Trophoblast cell (in vitro differentiated cells and primary cell): ENCODE measurements at places on chromosomes 4 and X.
A peak's percentile ranks its signal among the peaks of the same experiment; 100 is the strongest.

DNA sequence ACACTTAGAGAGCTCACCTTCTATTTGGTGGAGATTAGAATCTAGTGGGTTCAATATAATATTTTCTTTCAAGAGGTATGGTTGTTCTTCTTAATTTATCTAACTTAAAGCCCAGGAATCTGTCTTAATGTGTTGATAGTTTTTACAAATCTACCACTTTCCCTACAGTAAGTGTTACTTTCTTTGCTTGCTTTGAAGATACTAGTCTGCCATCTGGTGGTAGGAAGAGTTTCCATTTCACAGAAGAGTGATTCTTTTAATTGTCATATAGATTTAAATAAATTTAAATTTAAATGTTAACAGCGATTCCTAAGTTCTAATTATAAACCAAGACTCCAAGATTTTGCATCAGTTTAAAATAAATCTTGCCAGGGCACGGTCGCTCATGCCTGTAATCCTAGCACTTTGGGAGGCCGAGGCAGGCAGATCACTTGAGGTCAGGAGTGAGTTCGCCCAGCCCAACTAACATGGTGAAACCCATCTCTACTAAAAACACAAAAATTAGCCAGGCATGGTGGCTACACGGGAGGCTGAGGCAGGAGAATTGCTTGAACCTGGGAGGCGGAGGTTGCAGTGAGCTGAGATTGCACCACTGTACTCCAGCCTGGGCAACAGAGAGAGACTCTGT lies 43.5 kb downstream of the NUDT9 start:
- peak; percentile 73 for DNase-seq

- DNase-seq, result no peak
Measured at GRCh38 chr4:97370568-97370967, 772.7 kb downstream of the STPG2 start.

- DNase-seq, result no peak
Measured at GRCh38 chrX:9164533-9165426, 130.9 kb upstream of the FAM9B start.

DNA sequence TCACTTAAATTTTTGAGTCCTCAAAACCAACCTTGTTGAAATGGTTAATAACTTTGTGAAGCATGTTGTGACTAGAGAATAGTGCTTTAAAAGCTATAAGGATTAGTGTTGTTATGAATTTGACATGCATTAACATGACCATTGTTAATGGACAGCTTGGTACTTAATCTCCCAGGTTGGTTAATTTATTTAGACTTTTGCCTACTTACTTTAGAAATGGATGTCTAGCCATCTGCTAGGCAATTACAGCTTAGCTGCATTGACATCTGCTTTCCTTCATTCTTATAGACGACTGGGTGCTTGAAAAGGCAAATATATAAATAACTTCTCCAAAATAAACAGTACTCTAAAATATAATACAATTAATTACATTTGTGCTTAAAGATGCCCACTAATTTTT lies 368.0 kb downstream of the CCSER1 start:
- no peak for DNase-seq

DNA sequence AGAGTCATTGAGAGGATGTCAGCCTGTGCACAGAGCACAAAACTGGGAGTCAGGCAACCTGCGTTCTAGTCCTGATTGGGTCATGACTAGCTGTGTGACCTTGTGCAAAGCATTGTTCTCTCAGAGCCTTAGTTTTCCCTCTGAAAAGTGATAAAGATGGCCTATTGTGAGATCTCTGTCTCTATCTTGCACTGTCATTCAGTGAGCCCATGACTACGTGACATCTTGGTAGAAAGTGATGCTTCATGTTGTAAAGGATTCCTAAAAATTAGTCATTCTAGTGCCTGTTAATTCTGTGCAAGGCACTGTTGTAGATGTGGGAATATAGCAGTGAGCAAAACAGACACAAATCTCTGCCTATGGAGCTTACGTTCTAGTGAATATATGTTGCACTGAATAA lies 2.5 kb downstream of the PGRMC1 start:
- peak; percentile 39 for DNase-seq

DNA sequence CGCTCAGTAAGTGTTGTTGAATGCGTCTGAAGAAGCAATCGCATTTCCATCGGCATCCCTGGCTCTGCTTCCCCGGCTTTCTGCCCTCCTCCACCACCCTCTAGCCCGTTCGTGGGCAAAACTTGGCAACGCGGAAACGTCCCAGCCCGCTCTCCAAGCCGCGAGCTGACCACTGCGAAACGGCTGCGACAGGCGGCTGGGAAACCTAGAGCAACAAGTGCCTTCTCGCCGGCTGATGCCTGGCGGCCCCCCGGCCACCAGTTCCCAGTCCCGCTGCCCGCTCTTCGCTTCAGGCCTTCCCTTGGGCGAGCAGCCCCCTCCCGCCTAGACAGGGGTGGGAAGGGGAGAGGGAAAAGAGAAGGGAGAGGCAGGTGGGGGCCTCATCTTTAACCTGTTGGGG lies 837 bp downstream of the CITED1 start:
- no peak for DNase-seq

DNA sequence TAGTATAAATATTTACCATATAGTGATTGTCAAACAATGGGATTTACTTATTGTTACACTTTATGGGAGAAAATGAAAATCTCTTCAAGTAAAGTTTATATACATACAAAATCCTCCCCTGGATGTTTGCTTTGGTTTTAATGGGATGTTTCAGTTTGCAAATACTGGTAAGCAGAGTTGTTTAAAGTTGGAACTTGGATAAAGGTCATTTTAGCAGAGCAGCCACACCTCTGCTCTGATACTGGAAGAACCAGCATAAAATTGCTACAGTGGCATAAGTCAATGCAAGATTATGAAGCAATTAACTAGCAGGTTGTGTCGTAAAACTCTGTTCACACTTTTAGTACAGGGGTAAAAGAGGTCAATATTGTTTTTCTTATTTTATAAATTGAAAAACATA lies 101.2 kb downstream of the TRAPPC11 start:
- DNase-seq, result no peak

DNA sequence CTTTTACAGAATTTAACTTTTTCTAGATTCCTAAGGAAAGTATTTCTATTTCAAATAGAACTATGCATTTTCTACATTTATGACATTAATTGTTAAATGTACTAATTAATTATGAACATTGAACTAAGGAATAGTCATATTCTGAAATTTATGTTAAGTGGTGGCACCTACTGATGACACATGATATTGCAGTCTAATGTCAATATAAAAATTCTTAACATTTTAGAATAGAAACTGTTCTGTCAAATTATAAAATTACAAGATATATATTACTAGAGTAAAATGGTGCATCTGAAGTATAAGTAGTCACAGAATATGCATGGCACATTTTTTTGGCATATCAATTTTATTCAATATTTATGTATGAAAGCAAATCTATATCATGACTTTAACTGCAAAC lies 40.2 kb upstream of the NDNF start:
- no peak for DNase-seq

- peak; percentile 23 for DNase-seq
Measured at GRCh38 chr4:13988353-13989305, 361.1 kb upstream of the BOD1L1 start.

DNA sequence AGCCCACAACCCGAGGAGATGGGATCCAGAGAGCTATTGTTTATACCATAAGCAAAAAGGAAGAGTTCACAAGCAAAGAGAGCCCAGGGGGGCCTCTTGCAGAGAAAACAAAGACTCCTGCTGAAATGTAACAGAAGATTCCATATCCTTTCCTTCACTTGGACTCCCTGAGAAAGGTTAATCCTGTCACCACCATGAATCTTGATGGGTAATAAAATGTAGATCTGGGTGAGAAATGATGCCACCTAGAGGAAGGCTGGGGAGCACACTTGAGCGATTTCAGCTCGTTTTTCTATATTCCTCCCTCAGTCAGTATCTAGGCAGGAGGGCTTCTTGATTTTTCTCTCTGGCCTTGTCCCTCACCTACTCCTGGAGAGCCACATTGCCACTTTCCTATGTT lies 10.2 kb upstream of the KCNE5 start:
- DNase-seq, result no peak

DNA sequence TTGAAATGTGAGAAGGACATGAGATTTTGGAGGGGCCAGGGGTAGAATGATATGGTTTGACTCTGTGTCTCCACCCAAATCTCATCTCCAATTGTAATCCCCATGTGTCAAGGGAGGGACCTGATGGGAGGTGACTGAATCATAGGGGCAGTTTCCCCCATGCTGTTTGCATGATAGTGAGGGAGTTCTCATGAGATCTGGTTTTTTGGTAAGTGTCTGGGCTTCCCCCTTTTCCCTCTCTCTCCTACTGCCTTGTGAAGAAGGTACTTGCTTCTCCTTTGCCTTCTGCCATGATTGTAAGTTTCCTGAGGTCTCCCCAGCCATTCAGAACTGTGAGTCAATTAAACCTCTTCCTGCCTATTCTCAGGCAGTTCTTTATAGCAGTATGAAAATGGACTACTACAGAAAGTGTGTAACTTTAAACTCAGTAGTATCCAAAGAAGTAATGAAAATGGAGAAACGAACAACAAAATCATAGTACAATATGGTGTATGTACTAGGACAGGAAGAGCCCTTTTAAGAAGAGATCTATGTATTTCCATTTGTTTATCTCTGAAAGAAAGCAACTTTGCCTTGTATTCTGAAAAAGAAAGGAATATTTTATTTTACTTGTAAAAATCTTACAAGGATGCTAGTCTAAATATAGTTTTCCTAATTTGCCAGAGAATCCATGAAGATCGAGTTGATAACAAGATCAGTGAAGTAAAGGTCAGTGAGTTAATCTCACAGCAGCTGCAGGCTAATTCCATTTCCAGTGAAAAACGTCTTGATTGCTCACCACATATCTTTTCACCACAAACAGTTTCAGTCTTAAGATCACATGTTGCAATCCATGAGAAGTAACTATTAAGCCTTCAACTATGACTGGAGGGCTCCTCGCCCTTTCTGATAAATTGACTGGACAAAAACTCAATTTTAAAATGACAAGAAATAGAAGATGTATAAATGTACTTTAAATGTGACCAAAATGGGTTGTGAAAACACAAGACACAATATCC lies 20.5 kb downstream of the PKD2 start:
- peak; percentile 72 for DNase-seq

GRCh38 chr4:87541521-87541920 lies 12.3 kb upstream of the SPARCL1 start:
- no peak for DNase-seq

DNA sequence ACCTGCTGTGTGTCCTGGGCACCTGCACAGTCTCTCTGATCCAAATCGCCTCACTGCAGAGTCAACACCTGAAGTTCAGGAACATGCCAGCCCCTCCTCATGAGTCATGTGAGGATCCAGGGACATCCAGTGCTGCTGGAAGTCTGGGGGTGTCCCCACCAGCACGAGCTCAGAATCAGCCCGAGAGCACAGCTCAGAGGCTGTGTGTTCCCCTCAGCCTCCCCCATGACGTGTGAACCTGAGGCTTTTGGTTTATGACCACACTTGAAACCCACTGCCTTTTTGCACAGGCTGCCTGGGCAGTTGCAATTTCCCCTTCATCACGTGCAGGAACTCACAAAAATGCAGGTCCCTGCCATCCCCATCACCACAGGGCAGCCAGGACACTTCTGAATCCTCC lies 47.1 kb downstream of the PPP2R2C start:
- no peak for DNase-seq

DNA sequence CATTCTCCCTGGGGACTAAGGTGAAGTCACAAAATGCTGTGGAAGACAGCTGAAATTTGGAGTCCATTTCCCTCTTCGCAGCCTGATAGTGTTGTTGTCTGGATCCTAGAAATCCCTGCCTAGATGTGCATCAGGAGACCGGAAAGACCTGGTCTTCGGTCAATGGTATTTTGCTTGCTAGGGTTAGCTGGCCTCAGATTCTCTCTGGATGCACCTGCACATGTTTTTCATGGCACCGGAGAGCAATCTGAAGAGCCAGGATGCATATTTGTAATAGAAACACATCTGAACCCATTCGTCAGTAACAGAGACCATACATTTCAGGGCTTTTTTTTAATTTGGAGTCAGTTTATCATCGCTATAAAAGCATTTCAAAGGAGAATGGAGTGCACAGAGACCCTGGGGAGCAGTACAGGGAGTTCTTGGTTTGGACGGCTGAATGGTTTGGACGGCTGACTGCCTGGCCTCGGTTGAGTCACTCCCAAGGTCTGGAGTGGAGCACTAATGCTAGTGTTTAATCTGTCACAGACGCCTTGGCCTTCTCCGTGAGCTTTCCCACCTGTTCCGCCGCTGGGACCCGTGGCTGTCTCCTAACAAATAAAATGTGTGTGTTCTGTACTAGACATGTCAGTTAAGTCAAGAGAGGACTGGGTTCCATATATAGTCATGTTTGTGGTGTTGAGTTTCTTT lies 7.5 kb upstream of the PDLIM3 start:
- no peak for DNase-seq

DNA sequence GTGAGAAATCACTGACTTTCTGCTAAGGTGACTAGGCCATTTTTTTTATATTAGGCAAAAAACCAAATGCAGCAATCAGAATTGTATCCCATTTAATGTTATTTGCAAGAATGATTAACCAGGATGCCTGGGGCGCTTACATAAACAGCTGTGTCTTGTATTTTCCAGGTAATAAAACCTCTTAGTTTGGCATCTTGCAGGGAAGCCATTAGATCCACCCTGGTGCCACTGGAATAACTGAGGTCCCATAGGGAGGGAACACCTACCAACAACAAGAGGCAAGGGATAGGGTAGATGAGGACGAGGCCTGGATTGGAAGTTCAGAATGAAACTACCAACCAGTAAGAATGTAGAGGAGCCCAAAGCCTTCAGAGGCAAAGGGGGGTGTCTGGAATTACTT lies 288.3 kb downstream of the ARHGAP24 start:
- no peak for DNase-seq

GRCh38 chrX:119784747-119785446 lies 6.5 kb downstream of the RPL39 start:
- no peak for DNase-seq

GRCh38 chr4:77433418-77433733 lies 172.2 kb upstream of the CXCL13 start:
- DNase-seq, result peak; percentile 63

DNA sequence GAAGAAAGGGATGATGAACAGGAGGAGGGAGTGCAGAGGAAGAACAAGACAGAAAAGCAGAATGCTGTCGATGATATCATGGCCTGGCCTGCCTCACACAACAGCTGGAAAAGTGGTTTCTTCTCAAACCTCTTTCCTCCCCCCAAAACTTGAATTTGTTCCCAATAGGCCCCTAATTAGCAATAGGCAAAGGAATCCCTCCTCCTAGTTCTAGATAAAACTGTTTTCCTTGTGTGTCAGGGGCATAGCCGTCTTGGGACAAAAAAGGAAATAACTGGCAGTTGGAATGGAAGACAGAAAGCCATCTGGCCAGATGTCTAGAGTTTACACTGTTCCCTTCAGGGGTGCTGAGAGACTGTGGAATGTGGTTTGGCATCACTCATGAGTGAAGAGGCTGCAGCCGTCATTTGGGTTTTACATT lies 177.8 kb upstream of the C1QTNF7 start:
- DNase-seq, result peak; percentile 73

- DNase-seq, result no peak
Measured at GRCh38 chr4:20391198-20391597, 139.5 kb downstream of the SLIT2 start.

DNA sequence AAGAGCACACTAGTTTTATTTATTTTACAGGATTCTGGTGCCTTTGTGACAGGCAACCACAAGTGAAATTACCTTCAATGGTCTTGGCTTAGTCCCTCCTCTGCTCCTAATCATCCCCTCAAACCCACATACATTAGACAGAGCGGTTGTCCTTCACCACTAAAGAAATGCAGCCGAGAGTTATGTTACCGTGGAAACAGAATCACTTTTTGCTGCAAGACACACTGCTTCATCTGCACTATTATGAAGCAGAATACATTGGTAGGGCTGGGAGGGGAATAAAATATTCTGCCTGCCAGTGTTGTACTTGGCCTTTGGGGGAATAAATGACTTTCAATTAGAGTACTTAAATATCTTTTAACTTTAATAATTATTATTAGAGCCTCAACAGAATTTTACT lies 75.2 kb downstream of the ARHGEF38 start:
- DNase-seq, result no peak
